ENCODE measurements at places on chromosomes 5 and 9.
A peak's percentile ranks its signal among the peaks of the same experiment; 100 is the strongest.

- DNase-seq = no peak
These were observed 14.1 kb downstream of the ERP44 start for GRCh38 chr9:100084734-100085133.

GRCh38 chr5:16673241-16674201 is 56.7 kb upstream of the RETREG1 start:
- DNase-seq = no peak

- peak; percentile 19 for DNase-seq
These were observed 12.1 kb downstream of the PDCL start for GRCh38 chr9:122816163-122816867.

DNA sequence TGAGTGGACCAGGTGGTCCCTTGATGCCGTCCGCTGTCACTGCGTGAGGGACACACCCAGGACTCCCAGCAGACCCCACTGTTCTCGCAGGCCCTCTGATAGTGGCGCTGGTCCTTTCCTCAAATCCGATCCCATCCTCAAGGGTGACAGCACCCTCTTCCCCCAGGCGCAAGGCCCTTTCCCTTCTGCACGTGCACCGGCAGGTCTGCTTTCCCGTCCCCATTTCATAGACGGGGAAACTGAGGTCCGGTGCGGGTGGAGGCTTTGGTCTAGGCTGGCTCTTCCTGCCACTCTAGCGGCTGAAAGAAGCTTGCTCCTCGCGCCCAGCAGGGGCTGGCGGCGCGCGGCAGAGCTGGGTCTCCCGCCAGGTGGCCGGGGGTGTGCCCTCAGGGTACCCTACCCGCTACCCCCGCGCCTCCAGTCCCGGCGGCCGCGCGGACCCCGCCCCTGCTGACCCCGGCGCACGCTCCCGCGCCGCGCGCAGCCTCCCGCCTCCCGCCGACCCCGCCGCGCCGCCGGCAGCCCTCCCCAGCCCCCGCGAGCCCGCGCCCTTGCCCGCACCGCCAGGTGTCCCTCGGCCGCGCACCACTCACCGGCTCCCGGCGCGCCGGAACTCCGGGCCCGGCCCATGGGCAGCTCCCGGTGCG is 453 bp downstream of the RASGEF1C start:
- DNase-seq = no peak

DNA sequence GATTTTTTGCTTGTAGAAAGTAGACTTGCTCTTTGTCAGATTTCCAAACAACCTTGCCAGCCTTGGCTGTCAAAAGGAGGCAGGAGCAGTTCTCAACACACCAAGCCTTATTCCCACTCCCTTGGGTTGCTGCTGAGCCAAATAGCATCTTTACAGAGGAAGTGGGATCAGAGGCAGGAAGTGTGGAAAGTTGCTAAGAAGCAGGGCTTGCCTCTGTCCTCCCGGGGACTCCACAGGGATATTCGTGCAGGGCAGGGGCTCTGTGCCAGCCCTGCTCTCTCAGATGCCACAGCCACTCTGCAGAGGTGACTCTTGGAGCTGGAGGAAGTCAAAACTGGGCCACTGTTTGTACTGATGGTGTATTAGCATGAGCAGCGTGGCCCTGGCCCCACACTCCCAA is 24.3 kb downstream of the PTPDC1 start:
- no peak for DNase-seq

DNA sequence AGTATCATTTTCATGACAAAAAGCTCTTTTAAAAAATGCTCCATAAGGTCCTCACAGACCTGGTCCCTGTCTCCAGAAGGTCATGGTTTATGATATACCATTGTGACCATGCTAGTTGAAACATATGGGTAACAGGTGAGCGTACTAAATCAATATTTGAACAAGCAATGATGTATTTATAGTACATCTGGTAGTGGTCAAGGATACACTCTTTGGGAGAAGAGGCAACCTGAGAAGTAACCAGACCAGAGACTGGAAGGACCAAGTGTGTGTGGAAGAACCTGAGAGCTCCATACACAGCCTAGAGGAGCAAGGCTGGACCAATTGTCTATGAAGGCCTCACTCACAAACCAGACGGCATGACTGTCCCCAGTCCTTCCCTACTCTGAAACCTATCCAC is 55.1 kb downstream of the LHFPL2 start:
- no peak for DNase-seq
